ENCODE measurements at places on chromosomes 13 and 19. TPM values are rescaled to one million over a fixed set of nuclear protein-coding genes. Genes with fewer than 3 reads are reported as not detected.

The NLRP11 gene
- total RNA-seq: 0.22 TPM

The AMER2 gene
- total RNA-seq: not detected

The FFAR3 gene
- total RNA-seq: not detected

The KLF1 gene
- not detected for total RNA-seq

The PROZ gene
- total RNA-seq: not detected

The CDC42EP5 gene
- 12.9 TPM for total RNA-seq

The TSKS gene
- not detected for total RNA-seq

The ZNF69 gene
- 10.3 TPM for total RNA-seq

The PTGER1 gene
- total RNA-seq: 1.3 TPM

The STARD13 gene
- 11.3 TPM for total RNA-seq

The SOX1 gene
- not detected for total RNA-seq

The ZNF222 gene
- 5.3 TPM for total RNA-seq

The IZUMO2 gene
- total RNA-seq: not detected

The CEACAM3 gene
- total RNA-seq: not detected

The CGB2 gene
- not detected for total RNA-seq

The CLDN10 gene
- total RNA-seq: 46.8 TPM
